Central memory CD8-positive, alpha-beta T cell (primary cell): ENCODE measurements at places on chromosomes 6 and 20.

DNA sequence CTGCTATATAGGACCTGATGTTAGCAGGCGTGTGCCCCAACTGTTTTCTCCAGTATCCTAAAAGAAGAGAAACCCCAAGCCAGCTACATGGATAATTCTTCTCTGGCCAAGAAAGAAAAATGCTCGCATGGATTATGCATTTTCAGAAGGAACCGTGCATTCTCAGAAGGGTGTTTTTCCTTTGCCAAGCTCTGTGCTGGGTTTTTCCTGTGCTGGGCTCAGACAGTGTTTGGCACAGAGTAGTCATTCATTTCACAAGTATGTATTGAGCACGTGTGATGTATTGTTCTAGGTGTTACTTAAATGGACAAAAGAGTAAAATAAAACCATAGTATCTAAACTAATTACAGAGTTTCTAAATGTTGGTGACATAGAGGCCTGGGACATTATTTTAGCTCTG, 62.7 kb upstream of the ZNF133 start:
- no peak for DNase-seq

DNA sequence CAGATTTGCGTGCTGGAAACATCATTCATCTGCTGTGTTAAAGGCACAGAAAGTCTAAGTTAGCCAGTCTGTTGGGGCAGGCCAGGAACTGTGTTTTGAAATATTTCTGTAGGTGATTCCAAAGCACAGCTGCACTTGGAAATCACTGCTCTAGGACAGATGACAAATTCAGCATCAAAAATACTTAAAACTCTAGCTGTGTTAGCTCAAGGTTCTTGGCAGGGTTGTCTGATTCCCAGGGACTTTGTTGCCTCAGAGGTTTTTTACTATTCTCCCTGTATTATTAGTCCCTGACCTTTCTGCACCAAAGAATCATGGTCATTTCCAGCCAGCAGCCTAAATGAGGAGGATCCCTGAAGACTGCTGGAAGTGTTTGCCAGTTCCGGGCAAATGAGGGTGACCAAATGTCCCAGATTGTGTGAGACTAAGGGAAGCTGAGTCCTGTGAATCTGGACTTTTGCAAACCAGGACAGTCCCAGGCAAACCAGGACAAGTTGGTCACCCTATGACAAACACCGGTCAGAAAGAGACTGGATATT, 84.3 kb upstream of the TMEM30A start:
- no peak for DNase-seq

GRCh38 chr6:111147440-111147839, 60.1 kb downstream of the SLC16A10 start:
- no peak for DNase-seq

DNA sequence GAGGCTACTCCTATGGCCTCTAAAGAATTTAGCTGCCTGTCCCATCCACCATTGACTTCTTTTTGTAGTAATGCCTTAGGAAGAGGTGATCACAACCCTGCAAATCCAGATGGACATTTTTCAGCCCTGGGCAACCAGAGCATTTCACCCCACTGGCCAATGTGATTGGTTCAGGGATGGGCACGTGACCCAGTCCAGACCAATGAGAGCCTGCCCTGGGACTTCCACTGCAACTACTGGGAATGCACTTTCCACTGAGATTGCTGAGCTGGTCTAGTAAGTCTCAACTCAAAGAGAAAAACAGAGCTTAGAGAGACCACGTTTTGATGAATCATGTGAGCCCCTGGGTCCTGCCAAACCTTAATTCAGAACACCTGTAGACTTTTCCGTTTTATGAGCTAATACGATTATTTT, 8.9 kb upstream of the UBE2V1 start:
- DNase-seq: no peak

GRCh38 chr6:33426590-33427511, 7.0 kb downstream of the SYNGAP1 start:
- DNase-seq: no peak

- no peak for DNase-seq
Measured at GRCh38 chr6:79947191-79948186, at the start of gene ELOVL4. ELOVL4 (minus strand) TSS chr6:79947553; CDS start chr6:79947279, 274 bp downstream.

GRCh38 chr6:18349386-18349785, 37.8 kb upstream of the RNF144B start:
- no peak for DNase-seq

GRCh38 chr6:135568379-135568778, 70.8 kb upstream of the AHI1 start:
- peak; percentile 36 for DNase-seq

DNA sequence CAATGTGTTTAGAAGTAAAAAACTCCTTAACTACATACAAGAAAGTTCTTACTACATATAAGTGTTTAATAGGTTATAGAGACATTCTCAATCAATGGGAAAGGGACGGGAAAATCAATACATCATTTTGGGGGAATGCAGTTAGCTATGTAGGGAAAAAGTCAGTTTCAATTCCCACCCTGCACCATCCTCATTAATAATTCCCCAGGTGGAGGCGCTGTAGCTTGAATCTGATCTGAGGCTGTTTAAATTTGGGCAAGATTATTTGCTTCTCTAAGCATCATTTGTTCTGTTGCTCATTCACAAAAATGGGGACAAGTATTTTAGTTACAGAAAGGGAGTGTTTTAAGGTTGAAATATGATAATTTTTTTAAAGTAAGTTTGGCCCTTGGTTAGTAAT, 19.1 kb downstream of the OLIG3 start:
- no peak for DNase-seq

- DNase-seq: no peak
Measured at GRCh38 chr6:10621213-10621612, 73.2 kb downstream of the C6orf52 start.

- no peak for DNase-seq
Measured at GRCh38 chr20:33027769-33028751, 3.4 kb upstream of the BPIFB6 start.

DNA sequence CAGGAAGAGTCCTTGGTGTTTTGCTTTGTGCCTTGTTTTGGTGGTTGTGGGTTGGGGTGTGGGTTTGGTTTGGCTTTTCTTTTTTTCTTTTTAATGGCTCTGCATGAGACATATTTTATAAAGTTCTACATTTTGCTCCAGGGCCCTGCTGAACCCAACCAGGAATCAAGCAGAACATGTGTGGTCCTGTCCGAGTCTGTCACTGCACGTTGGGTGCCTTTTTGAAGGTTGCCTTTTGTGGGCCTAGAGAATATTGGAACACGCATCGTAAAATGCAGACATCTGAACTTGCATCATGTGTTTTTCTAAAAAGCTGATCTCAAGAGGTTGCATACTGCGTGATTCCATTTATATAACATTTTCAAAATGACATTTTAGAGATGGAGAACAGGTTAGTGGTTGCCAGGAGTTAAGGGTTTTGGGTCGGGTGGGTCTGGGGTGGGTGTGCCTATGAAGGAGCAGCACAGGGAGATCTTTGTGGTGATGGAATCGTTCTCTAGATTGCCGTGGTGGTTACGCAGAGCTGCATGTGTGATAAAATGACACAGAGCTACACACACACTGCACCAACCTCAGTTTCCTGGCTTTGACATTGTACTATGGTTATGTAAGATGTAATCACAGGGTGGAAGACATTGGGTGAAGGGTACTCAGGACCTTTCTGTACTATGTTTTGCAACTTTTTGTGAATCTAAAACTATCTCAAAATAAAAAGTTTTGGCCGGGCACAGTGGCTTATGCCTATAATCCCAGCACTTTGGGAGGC, 80.2 kb downstream of the EYA2 start:
- DNase-seq: no peak

- no peak for DNase-seq
Measured at GRCh38 chr6:159806021-159806458, 6.0 kb downstream of the PNLDC1 start.

DNA sequence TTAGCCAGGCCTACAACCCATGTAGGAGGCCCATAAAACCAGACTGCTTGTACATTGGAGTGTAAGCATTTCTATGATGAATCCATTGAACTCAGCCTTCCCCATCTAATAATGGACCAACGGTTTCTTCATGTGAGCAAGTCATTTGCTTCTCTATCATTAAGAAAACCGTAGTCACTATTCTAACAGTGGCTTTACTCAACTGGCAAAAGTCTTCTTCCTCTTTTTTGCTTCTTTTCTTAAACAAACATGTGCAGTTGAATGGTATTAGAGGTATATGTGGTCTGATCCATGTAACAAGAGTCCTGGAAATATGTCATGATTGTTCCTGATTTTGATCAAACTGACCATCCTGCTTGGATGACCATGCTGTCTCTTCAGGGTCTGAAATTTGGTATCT, 132.4 kb upstream of the STXBP5 start:
- DNase-seq: no peak

DNA sequence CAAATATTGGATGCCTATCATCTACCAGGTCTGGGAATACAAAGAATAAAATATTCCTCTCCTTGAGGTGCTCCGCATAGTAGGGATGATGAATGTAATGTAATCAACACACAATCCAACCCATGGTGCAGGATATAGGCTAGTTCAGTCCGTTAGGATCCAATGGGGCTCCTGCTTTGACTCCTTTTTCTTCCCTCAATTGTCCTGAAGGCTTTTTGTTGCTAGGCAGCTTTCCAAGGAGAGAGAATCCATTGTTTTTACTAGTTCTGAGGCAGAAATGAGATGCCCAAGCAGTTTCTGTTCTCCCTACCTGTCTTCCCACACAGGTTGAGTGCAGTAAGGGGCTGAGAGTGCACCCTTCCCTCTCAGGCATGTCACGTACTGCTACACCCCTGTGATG, 12.1 kb downstream of the WRNIP1 start:
- no peak for DNase-seq

DNA sequence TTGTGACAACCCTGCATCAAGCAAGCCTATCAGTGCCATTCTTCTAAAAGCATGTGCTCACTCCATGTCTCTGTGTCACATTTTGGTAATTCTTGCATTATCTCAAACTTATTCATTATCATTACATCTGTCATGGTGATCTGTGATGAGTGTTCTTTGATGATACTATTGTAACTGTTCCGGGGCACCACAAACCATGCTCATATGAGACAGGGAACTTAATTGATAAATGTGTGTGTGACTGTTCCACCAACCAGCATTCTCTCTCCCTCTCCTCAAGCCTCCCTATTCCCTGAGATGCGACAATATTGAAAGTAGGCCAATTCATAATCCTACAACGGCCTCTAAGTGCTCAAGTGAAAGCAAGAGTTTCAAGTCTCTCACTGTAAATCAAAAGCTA, 4.0 kb downstream of the HUS1B start:
- no peak for DNase-seq

- no peak for DNase-seq
Measured at GRCh38 chr20:37256286-37256685, 5.3 kb downstream of the GHRH start.

- no peak for DNase-seq
Measured at GRCh38 chr6:138296786-138297185, 78.5 kb upstream of the PBOV1 start.

- DNase-seq: no peak
Measured at GRCh38 chr20:33242319-33243100, 6.7 kb downstream of the BPIFA1 start.

GRCh38 chr6:30363459-30363858, 18.5 kb downstream of the RPP21 start:
- no peak for DNase-seq

- no peak for DNase-seq
Measured at GRCh38 chr20:13659288-13659687, 20.6 kb upstream of the TASP1 start.

DNA sequence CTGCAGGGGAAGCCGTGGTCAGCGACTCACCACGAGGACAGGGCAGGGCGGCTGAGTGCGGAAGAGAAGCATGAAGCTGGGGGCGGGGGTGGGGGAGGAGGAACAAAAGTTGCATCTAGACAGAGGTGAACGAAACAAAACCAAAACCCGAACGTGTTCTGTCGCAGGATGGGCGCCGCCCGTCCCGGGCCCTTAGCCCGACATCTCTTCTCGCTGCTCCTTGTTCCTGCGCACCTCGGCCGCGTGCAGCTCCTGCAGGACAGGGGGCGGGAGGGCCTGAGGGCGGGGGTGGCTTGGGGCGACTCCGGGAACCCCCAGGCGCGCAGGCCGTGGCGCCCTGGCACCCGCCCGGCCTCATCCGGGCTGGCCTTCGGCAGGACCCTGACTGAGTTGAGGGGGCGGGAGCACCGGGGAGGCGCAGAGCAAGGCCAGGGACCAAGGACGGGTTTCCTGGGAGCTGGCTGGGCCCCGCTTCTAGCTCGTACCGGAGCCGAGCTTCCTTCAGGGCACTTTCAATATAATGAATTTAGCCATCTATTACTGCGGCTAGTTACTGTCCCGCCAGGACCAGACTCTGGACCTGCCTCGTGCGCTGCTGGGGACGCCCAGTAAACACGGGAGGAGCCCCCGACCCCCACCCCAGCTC, 12.0 kb downstream of the STMN3 start:
- DNase-seq: peak; percentile 59

- no peak for DNase-seq
Measured at GRCh38 chr6:105492706-105493673, 90.1 kb upstream of the PREP start.

DNA sequence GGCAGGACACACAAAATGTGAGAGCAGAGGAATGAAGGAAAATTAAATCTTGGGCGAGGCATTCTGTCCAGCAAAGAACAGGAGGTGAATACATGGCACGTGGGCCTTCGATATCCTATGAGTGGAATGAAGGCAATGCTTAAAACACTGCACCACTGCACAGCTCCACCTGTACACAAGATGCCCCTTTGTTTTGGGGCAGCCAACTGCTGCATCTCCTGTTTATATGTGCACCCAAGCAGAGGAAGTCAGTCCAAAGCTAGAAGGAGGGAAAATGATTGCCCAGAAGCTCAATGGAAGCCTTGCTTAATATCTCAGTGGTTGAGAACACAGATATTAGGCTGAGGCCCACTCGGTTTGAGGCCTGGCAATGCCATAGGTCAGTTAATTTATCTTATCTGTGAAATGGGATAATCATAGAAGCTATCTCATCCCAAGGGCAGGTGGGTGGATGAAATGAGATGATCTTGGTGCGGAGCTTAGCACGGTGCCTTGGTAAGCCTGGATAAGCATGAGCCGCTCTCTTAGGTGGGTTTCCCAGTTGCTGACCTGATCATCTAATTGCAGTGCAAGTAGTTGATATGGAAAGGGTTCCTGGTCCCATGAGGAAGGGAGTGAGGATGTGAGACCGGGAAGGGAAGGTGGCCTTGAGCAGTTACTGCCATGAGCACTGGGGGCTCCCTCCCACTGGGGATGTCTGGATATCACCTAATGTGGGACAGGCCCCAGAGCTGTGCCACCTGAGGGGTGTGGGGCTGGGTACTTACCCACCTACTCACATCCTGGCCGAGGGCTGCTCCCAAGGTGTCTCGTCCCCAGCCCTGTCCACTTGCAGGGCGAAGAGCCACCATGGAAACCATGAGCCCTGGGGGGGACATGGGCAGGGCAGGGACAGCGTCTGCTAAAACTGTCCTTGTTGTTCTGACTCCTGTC, 9.9 kb downstream of the BANF2 start:
- DNase-seq: no peak

GRCh38 chr6:129500958-129501739, 208.8 kb downstream of the ARHGAP18 start:
- no peak for DNase-seq

DNA sequence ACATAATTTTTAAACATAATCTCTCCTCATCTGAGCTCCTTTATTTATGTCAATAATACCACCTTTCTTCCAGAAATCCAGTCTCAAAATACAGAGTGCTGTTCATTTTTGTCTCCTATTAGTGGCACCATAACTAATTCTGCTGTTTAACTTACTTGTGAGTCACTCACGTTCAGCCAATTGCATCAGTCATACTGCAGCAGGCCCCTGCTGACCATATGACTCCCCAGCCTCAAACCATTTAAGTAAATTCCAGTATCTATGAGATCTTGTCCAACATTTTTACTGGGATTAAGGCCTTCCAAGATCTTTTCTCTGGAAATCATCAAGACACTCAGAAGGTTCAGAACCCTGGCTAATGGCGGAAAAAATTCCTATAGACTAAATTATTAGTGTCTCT, 982.2 kb upstream of the MAP3K7 start:
- no peak for DNase-seq
